ENCODE measurements at places on chromosomes 2 and 18.

DNA sequence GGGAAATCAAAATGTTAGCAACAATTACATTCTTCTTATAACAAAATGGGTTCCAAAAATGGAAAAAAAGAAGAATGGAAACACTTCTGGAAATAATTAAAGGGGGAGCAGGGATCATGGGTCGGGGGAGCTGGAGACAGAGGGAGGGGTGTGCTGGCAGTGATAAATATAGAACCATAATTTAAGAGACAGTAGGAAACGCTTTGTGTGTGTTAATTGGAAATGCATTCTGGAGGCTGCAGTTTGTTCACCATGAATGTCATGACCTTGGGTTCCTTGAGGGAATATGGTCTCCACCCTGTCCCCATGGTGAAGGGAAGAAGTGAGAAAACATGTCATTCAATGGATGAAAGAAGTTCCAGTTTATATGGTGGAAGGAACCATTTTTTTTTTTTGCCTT is 540.7 kb downstream of the TNS1 start:
- no peak for DNase-seq

- DNase-seq: no peak
Measured at GRCh38 chr2:158719403-158719802, 75.7 kb upstream of the DAPL1 start.

GRCh38 chr2:157302492-157303099 is 23.0 kb downstream of the ERMN start:
- DNase-seq: no peak

- DNase-seq: no peak
Measured at GRCh38 chr2:111030945-111031344, 89.8 kb upstream of the BCL2L11 start.

DNA sequence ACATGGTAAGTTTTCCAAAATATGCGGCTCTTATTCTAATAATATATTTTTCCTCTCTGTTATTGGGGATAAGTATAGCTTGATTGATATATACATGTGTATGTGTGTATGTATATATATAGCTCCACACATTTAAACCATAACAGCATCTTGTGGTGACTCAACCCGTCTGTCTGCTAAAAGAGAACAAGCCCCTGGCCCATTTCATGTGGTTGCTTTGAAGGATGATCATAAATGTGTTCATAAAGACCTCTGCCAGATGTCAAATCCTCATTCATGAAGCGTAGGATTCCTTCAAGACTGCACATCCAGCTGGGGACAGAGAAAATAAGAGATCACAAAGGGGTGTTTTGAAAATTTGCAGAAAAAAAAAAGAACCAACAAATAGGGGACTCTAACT is 79.3 kb downstream of the RHOB start:
- no peak for DNase-seq

DNA sequence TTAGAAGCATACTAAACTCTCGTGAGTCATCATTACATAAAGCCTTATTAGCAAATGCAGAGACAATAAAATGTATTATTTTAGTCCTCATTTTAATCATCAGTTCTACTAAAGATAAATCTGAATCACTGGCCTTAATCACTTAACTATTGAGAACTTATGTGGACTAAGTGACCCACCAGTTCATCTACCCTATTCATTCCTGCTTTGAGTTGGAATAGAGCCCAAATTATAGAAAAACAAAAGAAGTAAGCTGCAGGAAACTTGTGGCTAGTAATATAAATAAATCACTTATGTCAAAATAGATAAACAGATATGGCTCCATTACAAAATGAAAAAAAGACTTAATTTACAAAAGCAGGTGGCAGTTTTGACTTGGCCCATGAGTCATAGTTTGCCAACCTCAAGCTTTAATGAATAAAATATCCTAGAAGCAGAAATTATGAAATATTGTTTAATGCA is 851.8 kb upstream of the CRIM1 start:
- no peak for DNase-seq

GRCh38 chr2:156565066-156565710 is 129.0 kb downstream of the GPD2 start:
- DNase-seq: no peak

DNA sequence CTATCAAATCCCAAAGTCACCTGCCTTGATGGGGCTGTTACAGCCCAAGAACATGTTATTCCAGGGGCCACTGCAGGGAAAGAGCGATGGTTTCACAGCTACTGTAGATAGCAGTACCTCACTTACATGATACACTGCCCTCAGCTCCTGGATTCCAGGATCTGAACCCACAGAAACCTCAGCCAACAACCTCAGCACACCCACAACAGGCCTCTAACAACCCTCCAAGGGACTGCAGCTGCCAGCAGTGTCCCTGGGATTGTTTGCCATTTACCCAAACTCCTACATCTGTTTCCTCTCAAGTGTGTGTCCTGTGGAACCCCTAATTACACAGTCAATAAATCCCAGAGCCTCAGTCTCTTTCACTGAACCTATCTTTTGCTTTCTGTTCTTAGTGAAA is 28.2 kb downstream of the OSBPL1A start:
- no peak for DNase-seq

- DNase-seq: no peak
Measured at GRCh38 chr2:184449760-184450159, 148.6 kb upstream of the ZNF804A start.

GRCh38 chr2:18154812-18155211 is 276.3 kb downstream of the KCNS3 start:
- DNase-seq: no peak

DNA sequence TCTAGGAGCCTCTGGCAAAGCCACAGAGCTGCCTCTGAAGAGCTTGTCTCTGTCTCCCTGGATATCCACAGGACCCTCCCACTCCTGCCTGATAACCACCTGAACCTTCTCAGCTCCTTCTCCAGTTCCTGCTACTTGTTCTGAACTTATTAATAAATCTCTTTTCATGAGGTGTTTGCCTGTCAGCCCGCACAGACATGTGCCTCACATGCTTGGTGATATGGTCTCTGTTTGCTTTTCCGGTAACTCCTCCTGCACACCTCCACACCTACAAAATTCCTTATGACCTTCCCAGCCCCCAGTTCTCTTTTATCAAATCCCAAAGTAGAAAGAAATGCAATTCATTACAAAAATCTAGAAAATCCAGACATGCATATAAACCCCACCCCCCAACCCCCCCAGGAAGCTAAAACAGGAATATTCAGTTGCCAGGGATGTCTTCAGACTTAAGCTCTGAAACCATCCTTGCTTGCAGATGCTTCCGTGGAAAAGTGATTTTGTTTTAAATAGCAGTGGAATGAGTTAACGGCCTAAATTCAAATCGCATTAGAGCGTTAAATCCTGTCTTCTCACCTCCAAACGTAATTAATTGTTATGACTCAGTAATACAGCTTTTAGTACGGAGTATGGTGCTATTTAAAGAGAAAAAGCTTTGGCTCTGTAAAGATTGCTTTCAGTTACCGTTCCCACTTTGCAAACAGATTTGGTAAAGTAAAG is 2.1 kb upstream of the PID1 start:
- no peak for DNase-seq

DNA sequence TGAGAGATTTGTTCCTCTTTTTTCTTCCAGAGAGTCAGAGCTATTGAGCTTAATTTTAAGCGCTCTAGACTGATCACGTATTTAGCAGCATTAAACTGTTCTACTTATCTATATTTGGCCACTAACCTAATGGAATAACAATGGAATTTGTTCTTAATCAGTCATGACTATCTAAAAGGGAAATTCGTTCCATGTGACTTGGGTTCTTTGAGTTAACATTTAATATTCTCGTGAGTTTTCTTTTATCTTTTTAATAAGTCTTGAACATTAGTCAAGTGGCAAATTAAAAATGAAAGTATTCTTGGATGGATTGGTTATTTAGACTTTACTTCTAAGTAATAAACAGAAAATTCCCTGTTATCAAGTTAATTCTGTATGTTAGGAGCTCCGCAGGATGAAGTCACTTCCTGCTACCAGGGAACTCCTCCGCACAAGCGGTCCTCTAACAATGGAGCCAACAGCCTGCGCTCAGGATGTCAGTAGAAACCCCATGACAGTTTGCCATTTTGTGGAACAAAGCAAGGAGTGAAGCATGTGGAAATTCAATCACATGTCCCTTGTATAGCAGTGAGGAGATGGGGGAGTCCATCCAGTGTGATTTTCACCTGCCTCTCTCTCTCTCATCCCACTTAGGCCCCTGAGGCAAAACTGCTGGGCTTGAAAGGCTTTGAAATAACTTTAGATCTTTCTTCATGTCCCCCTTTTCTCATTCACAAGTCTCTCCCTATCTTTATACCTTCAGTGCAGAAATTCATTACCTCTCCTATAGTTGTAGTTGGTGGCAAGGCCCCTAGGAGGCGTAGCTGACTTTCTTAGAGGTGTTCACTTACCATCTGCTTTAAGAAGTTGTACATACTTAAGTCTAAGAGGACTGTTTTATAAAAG is 138.1 kb downstream of the WDR7 start:
- no peak for DNase-seq

DNA sequence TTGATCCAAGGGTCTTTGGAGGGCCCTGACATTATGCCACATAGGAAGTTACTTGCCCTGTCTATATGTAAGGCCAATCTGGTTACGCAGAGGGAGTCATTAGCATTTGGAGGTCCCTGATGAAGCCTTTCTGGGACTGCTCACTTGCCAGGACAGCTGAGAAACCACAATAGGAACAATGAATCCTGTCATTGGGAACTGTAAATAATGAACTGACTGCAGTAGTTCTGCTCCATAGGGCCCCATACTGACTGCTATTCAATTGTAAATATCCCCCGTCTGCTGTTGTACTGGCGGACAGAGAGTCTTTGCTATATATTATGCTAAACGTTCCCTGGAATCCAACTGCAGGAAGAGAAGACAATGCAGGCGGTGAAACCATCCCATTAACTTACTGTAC is 149.4 kb upstream of the DCC start:
- DNase-seq: no peak

DNA sequence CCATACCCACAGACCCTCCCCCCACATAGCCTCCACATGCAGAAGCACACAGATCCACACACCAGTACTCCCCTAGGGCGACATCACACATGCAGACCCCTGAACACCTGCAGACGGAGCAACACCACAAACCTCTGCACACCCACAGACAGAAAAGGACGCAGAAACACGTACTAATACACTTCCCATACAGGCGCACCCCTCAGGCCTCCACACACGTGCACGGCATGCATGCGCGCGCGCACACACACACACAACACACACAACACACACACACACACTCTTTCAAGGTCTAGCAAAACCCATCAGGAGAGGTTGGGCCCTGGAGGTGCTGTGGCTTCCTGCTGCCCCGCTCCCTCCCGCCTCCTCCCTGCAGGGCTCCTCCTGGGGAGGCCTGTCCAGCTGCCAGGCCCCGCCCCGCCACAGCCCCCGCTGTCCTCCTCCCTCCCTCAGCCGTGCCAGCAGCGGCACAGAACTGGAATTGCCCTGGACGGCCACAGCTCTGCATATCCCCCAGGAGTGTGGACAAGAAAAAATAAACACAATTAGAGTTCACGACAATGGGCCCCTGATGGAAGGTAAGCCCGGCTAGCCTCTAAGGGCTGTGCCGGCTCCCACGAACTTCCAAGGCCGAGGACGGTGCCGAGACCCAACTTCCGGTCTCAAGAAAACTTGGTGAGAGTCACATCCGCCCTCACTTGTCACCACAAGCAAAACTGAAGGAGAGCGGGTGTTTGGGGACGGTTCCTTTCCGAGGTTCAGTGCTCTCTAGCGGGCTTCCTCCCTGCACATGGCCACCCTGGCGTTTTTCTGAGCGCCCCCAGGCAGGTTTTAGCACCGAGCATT is 6.8 kb downstream of the ZFP36L2 start:
- DNase-seq: no peak

GRCh38 chr2:219112062-219112406 is 48.6 kb downstream of the NHEJ1 start:
- DNase-seq: no peak

DNA sequence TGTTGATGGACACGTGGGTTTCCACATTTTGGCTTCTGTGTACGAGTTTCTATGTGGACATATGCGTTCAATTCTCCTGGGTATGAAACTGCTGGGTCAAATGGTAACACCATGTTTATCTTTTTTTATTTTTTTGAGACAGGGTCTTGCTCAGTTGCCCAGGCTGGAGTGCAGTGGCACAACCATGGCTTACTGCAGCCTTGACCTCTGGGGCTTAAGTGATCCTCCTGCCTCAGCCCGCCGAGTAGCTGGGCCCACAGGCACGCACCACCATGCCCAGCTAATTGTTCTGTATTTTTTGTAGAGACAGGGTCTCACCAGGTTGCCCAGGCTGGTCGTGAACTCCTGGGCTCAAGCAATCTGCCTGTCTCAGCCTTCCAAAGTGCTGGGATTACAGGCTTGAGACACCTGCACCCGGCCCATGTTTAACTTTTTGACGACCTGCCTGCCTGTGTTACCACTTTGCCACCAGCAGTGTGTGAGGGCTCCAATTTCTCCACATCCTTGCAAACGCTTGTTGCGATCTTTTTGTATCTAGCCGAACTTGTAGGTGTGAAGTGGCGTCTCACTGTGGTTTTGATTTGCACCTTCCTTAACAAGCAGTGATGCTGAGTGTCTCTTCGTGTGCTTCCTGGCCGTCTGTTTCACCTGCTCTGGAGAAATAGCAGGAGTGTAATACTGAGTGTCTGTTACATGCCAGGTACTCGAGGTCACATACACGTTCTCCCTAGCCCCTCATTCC is 6.9 kb downstream of the HSBP1L1 start:
- DNase-seq: no peak

DNA sequence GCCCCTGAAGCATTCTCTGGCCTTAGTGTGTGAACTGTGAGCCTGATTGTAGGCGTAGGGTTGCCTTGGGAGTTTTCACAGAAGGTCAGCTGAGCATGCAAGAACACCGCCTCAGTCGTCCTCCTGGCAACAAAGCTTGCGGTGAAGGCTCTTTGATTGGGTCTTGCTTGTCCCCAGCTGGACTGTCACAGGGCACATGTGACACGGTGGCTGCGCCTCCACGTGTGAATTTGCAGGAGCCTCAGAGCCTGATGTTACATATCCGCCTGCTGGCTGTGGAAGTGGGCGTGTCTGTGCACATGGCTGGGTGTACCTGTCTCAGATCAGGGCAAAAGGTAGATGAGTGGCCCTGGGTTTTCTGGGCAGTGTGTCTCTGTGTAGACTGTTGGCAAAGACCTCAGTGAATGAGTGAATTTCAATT is 228.7 kb downstream of the HAUS1 start:
- DNase-seq: no peak

DNA sequence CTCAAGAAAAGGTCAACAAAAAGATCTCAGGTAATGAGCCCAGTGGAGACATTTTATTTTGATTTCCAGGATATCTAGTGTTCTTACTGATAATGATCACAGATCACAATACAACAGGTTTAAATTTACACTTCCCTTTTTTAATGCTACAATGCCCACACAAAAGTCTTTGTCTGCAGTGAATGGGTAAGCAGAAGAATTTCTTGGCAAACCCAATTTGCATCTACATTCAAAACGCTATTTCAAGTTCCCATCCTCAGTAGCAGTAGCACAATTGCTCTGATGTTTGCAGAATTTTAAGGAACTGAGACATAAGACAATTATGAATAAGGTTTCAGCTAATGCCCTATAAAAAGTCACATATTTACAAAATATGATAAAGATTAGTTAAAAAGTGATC is 929.4 kb upstream of the PIK3C3 start:
- DNase-seq: no peak

- DNase-seq: no peak
Measured at GRCh38 chr2:48016225-48017019, 110.1 kb upstream of the FBXO11 start.
